ENCODE measurements at places on chromosomes 3 and 15.

GRCh38 chr15:100043068-100043641, 298.6 kb downstream of the ADAMTS17 start:
- DNase-seq, result no peak

- no peak for DNase-seq
Measured at GRCh38 chr3:134066651-134067530, 37.2 kb upstream of the SLCO2A1 start.

- no peak for DNase-seq
Measured at GRCh38 chr3:7410782-7411181, 549.9 kb downstream of the GRM7 start.

GRCh38 chr15:90343302-90343790, 8.7 kb upstream of the ZNF774 start:
- DNase-seq, result no peak

- DNase-seq, result no peak
Measured at GRCh38 chr3:44136421-44136820, 105.3 kb upstream of the TOPAZ1 start.

GRCh38 chr3:71441925-71442651, 141.4 kb downstream of the FOXP1 start:
- DNase-seq, result no peak

GRCh38 chr3:123158330-123158729, 43.4 kb upstream of the SEC22A start:
- no peak for DNase-seq

- no peak for DNase-seq
Measured at GRCh38 chr15:49644364-49644794, 23.5 kb downstream of the DTWD1 start.

DNA sequence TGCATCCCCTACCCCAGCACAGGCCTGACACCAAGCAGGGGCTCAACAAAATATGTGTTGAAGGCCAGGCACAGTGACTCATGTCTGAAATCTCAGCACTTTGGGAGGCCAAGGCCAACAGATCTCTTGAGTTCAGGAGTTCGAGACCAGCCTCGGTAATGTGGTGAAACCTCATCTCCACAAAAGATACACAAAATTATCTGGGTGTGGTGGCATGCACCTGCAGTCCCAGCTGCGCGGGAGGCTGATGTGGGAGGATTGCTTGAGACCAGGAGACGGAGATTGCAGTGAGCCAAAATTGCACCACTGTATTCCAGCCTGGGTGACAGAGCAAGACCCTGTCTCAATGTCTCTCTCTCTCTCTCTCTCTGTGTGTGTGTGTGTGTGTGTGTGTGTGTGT, 30.7 kb upstream of the CYP11A1 start:
- DNase-seq, result no peak

- DNase-seq, result peak; percentile 11
Measured at GRCh38 chr15:92958105-92958504, 58.0 kb downstream of the CHD2 start.

DNA sequence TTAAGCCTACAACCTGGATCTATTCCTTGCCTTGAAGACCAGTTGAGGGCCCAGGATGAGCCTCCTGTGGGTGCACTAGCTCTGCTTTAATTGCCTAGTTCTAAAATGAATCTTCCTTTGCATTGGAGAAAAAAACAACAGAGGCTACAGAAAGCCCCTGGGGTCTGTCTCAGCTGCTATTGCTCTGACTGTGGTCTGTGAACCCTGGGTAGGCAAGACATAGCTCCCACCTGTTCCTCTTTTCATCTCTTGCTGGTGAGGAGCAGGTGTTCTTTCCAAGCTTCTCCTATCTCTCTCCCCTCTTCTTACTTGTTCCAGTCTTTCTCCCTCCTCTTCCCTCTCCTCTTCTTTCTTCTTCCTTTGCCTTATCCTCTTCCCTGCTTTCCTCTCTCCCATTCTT, 28.8 kb downstream of the RBP2 start:
- no peak for DNase-seq

DNA sequence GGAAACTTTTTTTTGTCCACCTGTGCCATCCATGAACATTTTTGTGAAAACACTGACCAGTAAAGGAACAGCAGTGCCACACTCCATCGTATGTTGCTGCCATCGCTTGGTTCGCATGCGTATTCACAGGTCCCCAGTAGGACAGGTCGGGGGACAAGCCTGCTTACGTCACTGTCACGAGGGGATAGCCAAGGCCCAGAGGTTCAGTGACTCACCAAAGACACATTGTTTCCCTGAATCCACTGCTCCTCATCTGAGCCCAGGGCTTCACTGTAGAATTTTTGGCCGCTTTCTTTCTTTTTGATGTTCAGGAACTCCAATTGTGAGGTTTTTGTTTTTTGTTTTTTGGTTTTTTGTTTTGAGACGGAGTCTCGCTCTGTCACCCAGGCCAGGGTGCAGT, 5.9 kb downstream of the ADPRH start:
- DNase-seq, result no peak
